EH (cell line): ENCODE measurements at places on chromosomes 2 and 18.

DNA sequence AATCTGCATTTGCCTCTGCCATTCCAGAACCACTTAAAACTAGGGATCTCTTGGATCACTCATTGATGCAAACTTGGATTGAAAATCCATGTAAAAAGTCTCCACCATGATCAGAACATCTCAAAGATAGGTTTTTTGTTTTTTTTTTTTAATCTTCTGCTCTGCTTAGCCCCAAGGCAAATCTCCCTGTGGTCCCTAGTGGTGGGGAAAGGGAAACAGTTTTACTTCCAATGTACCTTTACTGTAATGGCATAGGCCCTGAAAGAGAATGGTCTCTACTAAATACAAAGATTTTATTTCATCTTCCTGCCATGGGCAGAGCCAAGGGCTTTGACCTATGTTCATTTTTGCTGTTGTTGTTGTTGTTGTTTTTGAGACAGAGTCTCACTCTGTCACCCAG, 78.4 kb downstream of the KANSL1L start:
- no peak for DNase-seq

DNA sequence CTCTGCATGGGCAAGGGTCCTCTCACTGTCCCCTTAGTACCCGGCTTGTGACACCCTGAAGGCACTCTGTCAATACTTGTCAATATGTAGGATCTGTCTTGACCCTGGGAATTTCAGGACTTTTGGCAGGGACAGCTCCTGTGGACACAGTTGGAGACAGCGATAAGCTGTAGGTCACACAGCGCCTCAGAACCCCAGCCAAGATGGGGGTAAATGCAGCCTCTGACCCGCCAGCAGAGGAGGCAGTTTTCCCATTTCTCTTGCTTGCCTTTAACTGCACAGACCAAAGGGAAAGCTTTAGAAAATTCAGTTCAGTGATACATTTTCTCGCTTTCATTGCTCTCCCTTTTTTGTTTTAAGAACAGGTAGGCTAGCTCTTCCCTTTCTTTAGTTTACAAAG, 54.8 kb upstream of the KLHL29 start:
- peak; percentile 48 for DNase-seq

GRCh38 chr2:175478096-175478768, 296.7 kb upstream of the ATP5MC3 start:
- DNase-seq: no peak

DNA sequence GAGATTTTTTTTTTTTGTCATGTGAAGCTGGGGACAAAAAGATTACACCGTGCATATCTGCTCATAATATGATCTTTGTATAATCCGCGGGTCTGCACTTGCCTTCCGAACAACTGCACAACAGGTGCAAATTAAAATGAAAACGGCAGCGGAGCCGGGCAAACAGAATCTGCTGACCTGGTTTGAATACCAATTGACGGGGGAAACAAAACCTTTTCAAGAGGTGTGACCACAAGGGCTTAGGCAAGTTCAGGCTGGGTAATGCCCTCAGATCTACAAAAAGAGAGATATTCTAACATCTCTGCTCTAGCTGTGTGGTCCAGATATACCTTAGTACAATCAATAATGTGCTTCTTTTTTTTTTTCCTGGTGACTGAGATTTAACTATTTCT, 88.5 kb downstream of the ZEB2 start:
- no peak for DNase-seq

DNA sequence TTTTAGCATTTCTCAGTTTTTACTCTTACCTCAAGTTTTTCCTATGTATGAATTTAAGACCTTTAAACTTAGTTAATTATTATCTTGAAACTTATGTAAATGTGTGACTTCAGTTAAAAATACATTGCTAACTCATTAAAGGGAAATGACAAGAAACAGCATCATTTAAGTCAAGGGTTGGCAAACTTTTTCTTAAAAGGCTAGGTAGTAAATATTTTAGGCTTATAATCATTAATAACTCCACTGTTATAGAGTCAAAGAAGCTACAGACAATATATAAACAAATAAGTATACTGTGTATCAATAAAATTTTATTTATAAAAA, 259.7 kb upstream of the RBMS1 start:
- no peak for DNase-seq

- DNase-seq: peak; percentile 48
Measured at GRCh38 chr2:191443446-191443845, 198.2 kb downstream of the MYO1B start.

- no peak for DNase-seq
Measured at GRCh38 chr2:3241971-3242746, 135.5 kb downstream of the EIPR1 start.

DNA sequence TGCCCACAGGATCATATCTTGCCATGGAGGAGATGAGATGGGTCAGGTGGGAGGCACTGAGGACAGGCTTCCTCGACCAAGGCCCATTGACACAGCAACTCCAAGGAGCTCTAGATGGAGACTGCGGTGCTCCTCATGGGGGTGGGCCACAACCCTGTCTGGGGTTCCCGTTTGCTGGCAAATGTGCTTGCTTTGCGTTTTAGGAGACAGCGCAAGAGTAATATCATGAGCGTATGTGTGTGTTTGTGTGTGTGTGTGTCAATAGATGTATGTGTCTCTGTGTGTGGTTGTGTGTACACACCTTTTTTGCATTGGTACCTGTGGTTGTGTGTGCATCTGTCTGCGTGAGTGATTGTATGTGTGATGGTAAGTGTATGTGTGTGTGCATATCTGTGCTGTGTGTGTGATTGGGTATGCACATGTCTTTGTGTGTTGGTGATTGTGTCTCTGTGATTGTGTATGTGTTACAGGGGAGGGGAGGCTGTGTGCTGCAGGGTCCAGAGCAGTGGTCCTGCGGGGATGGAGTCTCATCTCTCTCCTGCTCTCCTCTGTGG, 4.4 kb downstream of the FBLN7 start:
- DNase-seq: no peak

GRCh38 chr2:69026691-69027459, 13.9 kb downstream of the ANTXR1 start:
- DNase-seq: peak; percentile 42

DNA sequence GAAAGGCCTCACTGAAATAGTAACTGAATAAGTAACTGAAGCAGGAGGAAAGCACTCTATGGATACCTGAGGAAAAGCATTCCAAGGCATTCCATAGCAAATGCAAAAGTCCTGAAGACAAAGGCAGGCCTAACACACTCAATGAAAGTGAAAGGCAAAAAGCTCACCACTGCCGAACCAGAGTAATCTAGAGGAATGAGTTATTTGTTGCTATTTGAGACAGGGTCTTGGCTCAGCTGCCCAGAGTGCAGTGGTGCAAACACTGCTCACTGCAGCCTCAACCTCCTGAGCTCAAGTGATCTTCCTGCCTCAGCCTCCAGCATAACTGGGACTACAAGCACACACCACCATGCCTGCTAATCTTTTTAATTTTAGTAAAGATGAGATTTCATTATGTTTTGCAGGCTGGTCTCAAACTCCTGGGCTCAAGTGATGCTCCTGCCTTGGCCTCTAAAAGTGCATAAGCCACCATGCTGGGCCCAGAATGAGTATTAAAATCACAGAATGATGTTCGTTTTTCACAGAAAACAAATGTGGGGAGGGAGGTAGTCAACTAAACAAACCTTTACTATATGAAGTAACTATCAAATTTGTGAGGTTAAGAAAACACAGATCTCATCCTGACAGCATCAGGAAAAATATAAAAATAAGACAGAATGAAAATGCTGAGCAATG, 17.9 kb downstream of the PIAS2 start:
- DNase-seq: no peak

DNA sequence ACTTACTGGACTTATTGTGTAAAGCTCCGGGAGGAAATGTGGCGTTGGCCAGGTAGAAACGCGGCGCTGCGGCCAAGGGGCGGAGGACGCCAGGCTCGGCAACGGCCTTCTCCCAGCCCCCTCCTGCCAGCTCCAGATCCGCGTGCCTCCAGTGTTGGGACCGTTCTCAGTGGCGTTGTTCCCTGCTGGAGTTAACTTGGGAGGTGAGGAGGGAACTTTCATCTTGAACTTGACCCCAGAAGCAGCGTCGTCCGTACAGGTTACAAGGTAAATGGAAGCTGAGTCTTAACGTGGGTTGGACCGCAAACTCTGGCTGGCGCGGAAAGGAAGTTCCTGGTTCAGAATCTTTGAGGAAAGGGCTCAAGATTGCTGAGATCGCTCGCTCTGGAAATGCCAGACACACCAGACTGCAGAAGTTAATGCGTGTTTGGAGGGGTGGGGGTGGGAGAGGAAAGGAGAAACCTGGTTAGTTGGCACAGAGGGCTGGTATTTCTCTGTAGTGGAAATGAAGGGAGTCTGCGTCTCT, 1.3 kb downstream of the TANC1 start:
- peak; percentile 34 for DNase-seq

DNA sequence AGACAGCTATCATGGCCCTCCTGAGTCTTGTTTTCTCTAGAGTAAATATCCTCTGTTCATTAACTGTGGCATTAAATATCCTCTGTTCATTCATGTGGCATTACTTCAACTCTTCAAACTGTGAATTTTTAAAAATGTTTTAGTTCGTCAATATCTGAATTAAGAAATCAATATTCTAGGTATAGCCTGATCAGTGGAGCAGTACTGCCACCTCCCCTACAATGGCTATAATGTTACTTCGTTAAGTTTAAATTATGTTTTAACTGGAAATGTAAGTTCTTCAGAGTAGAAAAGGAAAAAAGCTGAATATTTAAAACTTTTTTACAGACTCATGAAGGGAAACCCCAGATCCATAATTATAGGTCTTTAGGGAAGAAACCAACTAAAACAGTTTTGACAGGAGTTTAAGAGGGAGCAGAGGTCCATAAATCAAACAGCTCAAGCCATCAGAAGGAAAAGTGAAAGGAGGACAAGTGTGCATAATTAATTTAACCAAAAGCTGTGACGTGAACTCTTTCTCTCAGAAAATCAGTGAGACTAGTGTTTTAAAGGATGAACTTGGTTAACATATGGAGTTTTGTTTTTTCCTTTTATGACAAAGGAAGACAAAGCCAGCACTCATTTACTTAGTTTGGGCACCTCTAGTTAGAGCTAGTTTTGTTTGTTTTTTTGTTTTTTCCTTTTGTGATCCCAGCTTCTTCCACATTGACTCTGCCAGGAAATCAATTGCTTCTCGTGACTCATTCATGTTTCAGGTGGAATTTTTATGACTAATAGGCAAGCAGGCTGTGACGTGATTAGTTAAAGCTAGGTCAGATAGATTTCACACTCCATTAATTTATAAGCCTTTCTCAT, 44.9 kb downstream of the RBBP8 start:
- peak; percentile 84 for DNase-seq
